Hematopoietic multipotent progenitor cell (in vitro differentiated cells): ENCODE measurements at places on chromosomes 3 and 15. TPM values are rescaled to one million over a fixed set of nuclear protein-coding genes. Genes with fewer than 3 reads are reported as not detected.

TRPM1 gene
- under 0.01 TPM for total RNA-seq

DNA sequence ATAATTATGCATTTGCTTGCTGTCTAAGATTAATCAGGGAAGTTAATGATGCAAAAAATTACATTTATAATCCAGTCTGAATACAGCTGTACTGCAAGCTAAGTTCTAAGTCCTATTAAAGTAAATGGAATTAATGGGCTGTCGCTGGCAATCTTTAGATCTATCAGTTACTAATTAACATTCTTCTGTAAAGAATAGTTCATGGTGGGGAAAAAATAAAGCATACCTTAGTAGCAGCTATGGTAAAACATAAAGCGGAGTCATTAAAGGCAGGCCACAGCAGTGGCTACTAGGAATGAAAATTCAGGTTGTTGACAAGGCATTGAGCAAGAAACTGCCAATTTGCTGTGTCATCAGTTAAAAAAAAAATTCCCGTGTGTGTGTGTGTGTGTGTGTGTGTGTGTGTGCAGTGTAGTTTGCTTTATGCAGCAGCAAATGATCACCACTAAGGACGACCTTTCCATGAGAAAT, 129.8 kb downstream of the ZNF385D start:
- peak; percentile 21 for DNase-seq

CHRD gene
- under 0.01 TPM for total RNA-seq

GRCh38 chr3:97917813-97918536, 54.3 kb downstream of the RIOX2 start:
- no peak for DNase-seq

- no peak for DNase-seq
Measured at GRCh38 chr15:70337277-70338186, 239.8 kb upstream of the TLE3 start.

DNA sequence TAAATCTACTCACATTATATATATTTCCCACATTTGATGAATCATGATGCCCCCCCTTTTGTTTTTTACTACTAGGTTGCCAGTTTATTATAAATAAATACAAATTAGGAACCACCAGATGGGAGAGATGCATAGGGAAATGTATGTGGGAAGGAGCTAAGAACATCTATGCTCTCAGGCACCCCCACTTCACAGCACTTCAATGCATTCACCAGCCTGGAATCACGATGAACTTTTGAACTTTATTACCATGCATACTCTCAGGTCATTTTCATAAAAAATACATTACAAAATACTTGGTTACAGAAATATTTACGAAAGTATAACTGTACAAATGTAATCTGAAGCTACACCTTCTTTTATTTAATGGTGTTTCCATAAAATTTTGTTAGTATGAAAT, 988.0 kb upstream of the EPHA6 start:
- DNase-seq, result no peak

GNAT1 gene
- total RNA-seq, result not detected

DNA sequence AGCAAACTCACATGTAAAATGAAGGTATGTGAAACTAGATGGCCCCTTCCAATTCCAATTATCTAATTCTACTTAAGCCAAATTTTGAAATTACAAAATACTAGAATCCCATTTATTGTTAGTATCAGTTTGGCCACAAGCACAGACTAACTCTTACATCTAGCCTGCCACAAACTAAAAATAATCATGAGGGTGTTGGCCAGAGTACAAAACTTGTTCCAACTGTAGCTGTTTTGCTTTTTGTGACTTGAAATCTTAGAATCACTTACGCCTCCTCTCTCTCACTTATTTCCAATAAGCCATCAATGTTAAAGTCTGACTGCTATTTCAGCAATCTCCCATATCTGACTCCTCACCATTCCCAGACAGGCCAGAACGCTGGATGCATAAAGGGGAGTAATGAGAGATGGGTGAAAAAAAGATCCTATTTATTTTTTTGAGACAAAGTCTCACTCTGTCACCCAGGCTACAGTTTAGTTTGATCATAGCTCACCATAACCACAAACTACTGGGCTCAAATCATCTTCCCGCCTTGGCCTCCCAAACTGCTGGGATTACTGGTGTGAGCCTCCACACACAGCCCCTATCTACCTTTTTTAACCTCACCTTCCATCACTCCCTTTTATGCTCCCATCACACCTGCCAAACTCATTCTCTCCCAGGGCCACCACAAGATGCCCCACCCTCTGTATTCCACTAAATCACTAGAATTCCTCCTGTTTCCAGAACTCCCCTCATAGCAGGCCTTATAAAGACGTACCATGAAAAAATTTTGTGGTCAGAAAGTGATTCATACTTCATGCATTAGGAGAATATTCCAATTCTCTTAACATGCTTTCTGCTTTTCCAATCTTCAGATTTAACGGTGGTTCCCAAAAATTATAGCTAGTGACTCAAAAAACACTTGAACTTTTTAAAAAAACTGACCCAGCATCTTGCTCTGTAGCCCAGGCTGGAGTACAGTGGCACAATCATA, 36.5 kb downstream of the ATOSA start:
- no peak for DNase-seq

COL7A1 gene
- 0.27 TPM for total RNA-seq

DNA sequence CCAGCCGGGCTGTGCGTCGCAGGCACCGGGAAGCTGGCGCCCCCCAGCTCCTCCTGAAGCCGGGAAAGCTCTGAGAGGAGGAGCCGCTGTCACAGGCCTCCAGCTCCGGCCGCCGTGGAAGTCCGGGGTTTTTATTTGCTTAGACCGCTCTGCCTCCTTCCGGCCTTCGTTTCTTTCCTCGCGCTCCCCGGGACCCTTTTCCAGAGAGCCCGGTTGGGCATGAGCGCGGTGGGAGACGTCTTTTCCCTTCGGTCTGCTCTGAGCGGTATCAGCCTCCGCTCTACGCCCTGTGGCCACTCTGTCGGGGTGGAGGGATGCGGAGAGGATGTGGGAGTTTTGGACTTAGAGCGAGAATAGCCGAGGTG, 559 bp downstream of the SENP5 start:
- DNase-seq, result peak; percentile 10

GRCh38 chr3:13072239-13072599, 1.0 kb downstream of the IQSEC1 start:
- DNase-seq, result no peak

C3orf70 gene
- total RNA-seq, result under 0.01 TPM

DNA sequence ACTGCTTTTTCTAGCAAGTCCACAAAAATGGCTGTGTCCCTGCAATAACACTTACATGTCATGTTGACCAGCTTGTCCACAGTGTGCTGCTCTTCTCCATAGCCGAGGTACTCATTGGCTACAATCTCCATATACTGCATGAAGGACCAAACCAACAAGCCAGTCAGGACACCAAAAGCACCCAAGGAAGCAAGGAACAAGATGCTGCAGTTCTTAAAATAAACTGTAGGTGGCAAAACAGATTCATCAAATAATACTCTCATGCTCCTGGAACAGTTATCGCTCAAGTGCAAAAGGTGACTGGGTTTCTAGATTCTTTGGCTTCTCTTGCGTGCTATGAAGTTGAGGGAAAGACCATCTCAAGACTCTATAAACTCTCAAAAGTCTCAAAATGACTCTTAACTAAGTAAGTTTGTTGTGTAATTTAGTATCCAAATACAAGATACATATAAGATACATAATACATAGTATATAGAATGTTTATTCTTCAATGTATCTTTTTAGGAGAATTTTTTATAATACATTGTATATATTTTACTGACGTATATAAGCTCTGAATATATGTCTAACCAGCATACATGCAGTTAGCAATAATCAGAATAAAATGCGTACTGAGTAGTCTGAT, 57.0 kb downstream of the NEK10 start:
- peak; percentile 21 for DNase-seq

DNA sequence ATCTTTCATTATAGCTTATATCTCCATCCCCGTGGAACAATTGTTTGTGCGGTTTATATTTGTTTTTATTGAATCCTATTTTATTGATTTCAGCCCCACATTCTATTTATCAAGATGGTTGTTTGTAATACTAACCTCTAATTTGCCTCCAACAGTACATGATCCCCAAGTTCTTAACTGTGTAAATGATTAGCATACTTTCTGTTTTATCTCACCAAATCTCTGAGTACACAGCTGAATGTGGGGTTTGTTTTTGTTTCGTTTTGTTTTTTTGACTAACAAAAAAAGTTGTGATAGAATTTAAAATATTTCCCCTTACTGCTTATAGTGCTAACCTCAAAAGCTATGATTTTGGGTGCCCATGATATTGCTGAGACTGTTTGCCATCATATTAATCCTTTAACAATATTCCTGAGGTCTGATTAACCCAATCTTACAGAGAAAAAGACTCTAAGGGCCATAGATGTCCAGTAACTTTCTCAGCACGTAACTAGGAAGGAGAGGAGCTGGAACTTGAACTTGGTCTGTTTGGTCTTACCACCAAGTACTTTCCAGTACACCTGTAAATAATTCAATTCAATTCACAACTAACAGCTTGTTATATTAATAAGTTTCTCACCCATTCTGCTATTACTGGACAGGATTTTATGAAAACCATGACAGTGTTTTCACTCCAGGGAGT, 789.8 kb downstream of the TUSC7 start:
- DNase-seq, result no peak

PPM1L gene
- 16.4 TPM for total RNA-seq

- DNase-seq, result no peak
Measured at GRCh38 chr3:196111939-196112386, 30.1 kb upstream of the TFRC start.

- DNase-seq, result peak; percentile 31
Measured at GRCh38 chr3:47250309-47251060, 32.1 kb downstream of the KIF9 start.

KBTBD13 gene
- not detected for total RNA-seq

- no peak for DNase-seq
Measured at GRCh38 chr3:30263238-30263924, 343.0 kb upstream of the TGFBR2 start.

- no peak for DNase-seq
Measured at GRCh38 chr3:98584547-98584946, 8.9 kb downstream of the CPOX start.

DNA sequence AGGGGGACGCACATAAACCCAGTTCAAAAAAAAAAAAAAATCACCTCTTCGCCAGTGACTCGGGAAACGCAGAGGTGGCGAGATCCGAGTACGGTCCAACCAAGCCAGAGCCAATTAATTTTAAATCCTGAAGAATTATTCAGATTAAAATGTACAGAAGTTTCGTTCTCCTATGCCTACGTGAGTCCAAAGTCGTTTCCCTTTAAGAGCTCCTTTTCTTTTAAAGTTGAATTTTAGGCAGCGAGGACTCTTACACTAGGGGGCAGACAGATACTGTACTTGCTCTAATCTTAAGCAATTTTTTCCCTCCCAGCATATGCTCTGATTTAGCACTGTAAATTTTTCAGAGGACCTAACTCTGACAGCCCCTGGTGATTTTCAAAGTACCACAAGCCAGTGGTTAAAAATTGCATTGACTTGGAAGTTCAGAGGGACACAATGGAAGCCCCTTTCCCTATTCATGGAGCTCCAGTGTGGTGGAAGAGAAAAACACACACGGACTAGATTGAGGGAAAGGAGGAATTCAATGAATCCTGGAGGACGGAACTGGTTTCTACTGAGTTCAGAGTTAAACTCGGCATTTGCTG, 3.3 kb upstream of the NR2F2 start:
- peak; percentile 65 for DNase-seq

SLC28A1 gene
- total RNA-seq, result not detected

GRCh38 chr3:14093831-14094230, 30.8 kb downstream of the CHCHD4 start:
- no peak for DNase-seq

- no peak for DNase-seq
Measured at GRCh38 chr3:123813876-123814275, 70.3 kb downstream of the MYLK start.

DNA sequence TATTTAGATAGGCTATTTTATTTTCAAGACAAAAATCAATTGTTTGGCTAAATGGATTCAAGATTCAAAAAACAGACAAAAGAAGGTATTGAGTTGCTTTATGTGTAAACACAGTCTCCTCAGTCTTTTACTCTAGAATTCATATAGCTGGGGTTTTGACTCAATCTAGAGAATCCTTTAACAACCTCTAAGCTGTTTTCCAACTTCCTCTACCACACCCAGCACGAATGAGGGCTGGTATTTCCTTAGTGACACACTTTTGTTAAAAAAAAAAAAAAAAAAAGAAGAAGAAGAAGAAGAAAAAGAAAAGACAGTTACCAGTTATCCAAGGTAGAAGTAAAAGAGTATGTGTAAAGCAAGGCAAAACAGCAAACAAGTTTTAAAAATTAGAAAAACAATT, 732.8 kb upstream of the GOLIM4 start:
- DNase-seq, result no peak

SPATA12 gene
- total RNA-seq, result under 0.01 TPM

GRCh38 chr3:52093756-52094545, 37.6 kb upstream of the DUSP7 start:
- no peak for DNase-seq

GRCh38 chr15:81362790-81363189, 11.2 kb downstream of the TMC3 start:
- DNase-seq, result no peak

CISH gene
- 17.8 TPM for total RNA-seq

- DNase-seq, result peak; percentile 40
Measured at GRCh38 chr15:25852661-25853524, 10.2 kb downstream of the ATP10A start.

DNA sequence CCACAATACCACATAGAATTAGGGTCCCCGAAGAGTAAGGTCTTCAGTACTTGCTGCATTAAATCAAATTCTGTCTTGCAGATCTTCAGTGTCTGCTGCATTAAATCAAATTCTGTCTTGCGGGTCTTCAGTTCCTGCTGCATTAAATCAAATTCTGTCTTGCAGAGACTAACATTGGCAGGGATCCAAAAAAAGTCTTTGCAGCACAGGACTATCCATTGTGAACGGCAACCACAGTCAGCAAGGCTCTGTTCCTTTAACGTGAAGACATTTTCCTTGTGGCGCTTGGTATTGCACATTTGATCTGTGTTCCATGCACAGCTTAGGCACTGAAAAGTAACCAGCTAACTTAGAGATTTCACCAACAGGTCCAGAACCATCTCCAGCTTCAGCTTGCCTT, 46.8 kb upstream of the POMGNT2 start:
- peak; percentile 67 for DNase-seq

DNA sequence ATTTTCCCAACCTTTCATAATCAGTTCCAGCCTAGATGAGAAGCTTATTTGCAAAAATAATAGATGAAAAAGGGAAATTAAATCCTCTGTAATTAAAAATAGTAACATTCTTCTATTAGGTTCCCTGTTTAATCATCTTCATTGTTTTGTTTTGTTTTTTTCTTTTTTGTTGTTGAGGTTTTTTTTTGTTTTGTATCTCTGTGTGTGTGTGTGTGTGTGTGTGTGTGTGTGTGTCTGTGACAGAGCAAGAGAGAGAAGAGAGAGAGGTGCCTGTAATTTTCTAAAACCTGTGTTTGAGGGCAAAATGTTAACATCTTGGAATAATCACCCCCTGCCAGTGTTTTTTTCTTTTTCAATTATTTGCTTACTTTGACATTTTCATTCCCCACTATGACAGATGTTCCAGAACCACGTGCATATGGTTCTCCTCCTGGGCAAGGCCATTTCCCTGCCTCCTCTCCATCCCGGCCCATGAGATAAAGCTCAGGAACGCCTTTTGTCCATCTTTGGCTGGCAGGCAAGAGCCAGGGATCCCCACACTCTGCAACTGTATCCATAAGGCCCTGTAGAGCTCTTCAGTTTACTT, 121.8 kb upstream of the NR2E3 start:
- no peak for DNase-seq

ADAMTS7 gene
- total RNA-seq, result 0.27 TPM
